Stimulated activated CD4-positive, alpha-beta T cell treated with anti-CD3 and anti-CD28 coated beads, Interleukin-4, amount 100 ng/mL, for 1 hour (primary cell): ENCODE measurements at places on chromosomes 3 and 15.

DNA sequence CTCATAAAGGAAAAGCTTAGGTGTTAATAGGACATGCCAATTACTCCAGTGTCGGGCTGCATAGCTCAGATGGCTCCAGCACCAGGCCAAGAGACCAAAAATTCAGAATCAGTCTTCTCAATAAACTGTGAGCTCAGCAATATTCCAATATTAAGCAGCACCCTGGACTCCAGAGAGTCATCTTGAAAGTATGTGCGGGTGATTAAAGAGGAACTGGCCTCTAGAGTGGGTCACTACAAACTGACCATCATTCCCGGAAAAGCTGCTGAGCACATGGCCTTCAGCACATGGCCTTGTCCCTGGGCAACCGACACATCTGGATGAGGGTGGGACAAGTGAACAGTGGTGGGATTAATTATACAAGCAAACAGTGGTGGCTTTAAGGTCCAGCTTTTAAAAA, 59.0 kb downstream of the MAGI1 start:
- DNase-seq, result no peak

- DNase-seq, result no peak
These were observed 78.4 kb upstream of the WNT5A start for GRCh38 chr3:55565521-55565920.

- no peak for DNase-seq
These were observed 1.5 kb upstream of the VIPR1 start for GRCh38 chr3:42500909-42501308.

GRCh38 chr3:279325-279724, 82.8 kb downstream of the CHL1 start:
- DNase-seq, result no peak

- DNase-seq, result no peak
These were observed 264.0 kb upstream of the CRBN start for GRCh38 chr3:3443482-3443881.

DNA sequence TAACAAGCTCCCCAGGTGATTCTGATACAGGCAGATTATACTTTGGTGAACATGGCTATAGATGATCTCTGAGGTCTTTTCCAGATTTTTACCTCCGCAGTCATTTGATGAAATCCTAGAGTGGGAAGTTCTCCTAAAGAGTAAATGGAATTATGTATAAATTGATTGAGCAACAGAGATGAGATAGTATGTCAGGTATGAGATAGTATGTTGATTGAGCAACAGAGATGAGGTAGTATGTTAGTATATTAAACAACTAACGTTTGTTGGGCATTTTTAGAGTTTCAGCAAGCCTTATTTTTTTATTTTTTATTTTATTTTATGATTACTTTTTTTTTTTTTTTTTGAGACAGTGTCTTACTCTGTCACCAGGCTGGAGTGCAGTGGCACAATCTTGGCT, 265.0 kb upstream of the SOX2 start:
- DNase-seq, result no peak

GRCh38 chr3:134603956-134604355, 46.9 kb downstream of the KY start:
- no peak for DNase-seq

DNA sequence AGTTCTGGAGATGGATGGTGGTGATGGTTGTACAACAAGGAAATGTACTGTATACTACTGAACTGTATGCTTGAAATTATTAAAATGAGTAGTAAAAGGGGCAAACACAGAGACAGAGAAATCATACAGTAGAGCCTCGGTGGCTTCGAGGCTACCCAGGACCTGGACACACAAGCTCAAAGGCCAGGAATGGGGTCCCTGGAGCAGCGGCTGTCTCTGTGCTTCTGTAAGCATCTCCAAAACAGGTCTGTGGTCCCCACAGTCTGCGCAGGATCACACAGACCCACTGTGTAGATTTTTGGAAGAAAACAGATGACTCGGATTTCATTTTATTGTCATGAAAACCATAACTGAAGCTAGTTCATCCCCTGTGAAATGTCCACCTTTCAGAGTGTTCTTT, 39.7 kb downstream of the PGPEP1L start:
- no peak for DNase-seq

GRCh38 chr3:69239063-69239462, 116.7 kb upstream of the LMOD3 start:
- DNase-seq, result no peak

DNA sequence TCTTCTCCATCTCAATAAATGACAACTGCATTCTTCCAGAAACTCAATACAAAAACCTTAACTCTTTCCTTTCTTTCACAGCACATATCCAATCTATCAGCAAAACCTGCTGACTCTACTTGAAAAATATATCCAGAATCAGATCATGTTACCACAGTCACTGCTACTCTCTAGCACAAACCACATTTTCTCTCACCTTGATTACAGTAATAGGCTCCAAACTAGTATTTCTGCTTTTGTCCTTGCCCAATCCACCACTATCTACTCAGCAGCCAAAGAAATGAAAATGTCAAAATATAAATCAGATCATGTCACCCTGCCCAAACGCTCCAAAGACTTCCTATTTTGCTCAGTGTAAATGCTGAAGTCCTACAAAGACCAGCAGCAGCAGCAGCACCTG, 15.2 kb downstream of the TMCC1 start:
- no peak for DNase-seq

DNA sequence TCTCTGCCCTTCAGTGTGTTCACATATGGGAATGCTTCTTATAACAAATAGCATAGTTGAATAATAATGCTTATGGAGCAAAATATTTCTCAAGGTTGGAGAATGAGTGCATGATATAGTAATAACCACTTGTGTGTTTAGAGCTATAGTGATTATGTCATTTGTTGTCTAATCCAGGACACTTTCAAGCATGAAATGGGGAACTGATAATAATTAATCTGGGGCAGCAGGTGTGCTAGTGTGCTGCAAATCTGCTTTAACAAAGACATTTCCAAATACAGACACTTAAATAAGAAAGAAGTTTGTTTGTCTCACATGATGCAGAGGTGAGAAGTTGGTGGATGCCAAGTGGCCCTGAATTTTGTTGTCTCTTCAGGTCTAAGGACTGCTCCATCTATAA, 579.3 kb upstream of the GRM7 start:
- DNase-seq, result no peak
